ENCODE measurements at places on chromosomes 4 and X. TPM values are rescaled to one million over a fixed set of nuclear protein-coding genes. Genes with fewer than 3 reads are reported as not detected.
A peak's percentile ranks its signal among the peaks of the same experiment; 100 is the strongest.

GRCh38 chrX:154776753-154777152 is 14.1 kb downstream of the DKC1 start:
- DNase-seq: no peak

- DNase-seq: no peak
These were observed 82.4 kb downstream of the PRDM5 start for GRCh38 chr4:120839974-120840751.

DNA sequence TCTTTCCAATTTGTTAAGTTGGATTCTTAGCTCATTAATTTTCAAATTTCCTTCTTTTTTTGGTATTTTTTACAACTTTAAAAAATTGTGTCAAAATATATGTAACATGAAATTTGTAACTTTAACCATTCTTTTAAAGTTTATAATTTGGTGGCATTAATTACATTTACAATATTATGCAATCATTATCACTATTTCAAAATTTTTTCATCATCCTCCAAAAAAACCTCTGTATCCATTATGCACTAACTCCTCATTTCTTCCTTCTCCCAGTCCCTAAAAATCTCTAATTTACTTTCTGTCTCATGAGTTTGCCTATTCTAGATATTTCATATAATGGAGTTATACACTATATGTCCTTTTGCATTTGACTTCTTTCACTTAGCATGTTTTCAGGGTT is 4.7 kb upstream of the FAM47E start:
- no peak for DNase-seq

GRCh38 chrX:11908371-11908770 is 150.3 kb downstream of the MSL3 start:
- no peak for DNase-seq

- no peak for DNase-seq
These were observed 904.9 kb downstream of the CENPC start for GRCh38 chr4:66640233-66640990.

GRCh38 chr4:170259631-170260153 is 169.9 kb upstream of the AADAT start:
- DNase-seq: peak; percentile 72

- no peak for DNase-seq
These were observed 28.3 kb downstream of the CYTL1 start for GRCh38 chr4:4990857-4991540.

GRCh38 chr4:48081196-48081595 is 52.9 kb downstream of the TXK start:
- DNase-seq: no peak

- no peak for DNase-seq
These were observed 944.3 kb downstream of the ADGRL3 start for GRCh38 chr4:62144431-62144830.

- no peak for DNase-seq
These were observed 168.5 kb downstream of the DHRSX start for GRCh38 chrX:2332252-2332651.

Gene PPEF2
- total RNA-seq: 0.33 TPM

Gene ANKRD50
- total RNA-seq: 19.3 TPM

Gene NDST4
- not detected for total RNA-seq

Gene CLNK
- not detected for total RNA-seq
